ENCODE measurements at places on chromosomes 7 and 10. TPM values are rescaled to one million over a fixed set of nuclear protein-coding genes. Genes with fewer than 3 reads are reported as not detected.

SEMA3E gene
- total RNA-seq, result 22.9 TPM

CPA2 gene
- not detected for total RNA-seq

HOXA9 gene
- total RNA-seq, result not detected

MASTL gene
- 9.7 TPM for total RNA-seq

CYP3A7 gene
- not detected for total RNA-seq

ZNF727 gene
- 0.47 TPM for total RNA-seq

AKR1C2 gene
- 22.6 TPM for total RNA-seq

CPN1 gene
- total RNA-seq, result not detected

NODAL gene
- total RNA-seq, result 2.2 TPM

RBM20 gene
- 2.2 TPM for total RNA-seq

HELLS gene
- total RNA-seq, result 18.9 TPM

FANK1 gene
- 2.5 TPM for total RNA-seq

DNAJC30 gene
- total RNA-seq, result 3.1 TPM

EPHA1 gene
- total RNA-seq, result not detected

TMEM176B gene
- total RNA-seq, result 2.3 TPM

CLDN4 gene
- total RNA-seq, result 0.31 TPM

EPHB4 gene
- total RNA-seq, result 8.4 TPM

PLXDC2 gene
- total RNA-seq, result 12.5 TPM

Measured in occipital lobe (tissue), 3 donors.